ENCODE measurements at places on chromosomes 7 and 10.

GRCh38 chr10:123496375-123496774 is 169.8 kb upstream of the GPR26 start:
- no peak for DNase-seq

GRCh38 chr10:71769279-71769823 is 4.0 kb downstream of the VSIR start:
- DNase-seq = peak; percentile 80

GRCh38 chr10:115774721-115775120 is 498.3 kb downstream of the GFRA1 start:
- no peak for DNase-seq

GRCh38 chr10:59362144-59362958 is at the start of gene FAM13C:
TSS of gene FAM13C (minus strand) at chr10:59362549. CDS start at chr10:59362460, 89 bp downstream.
- no peak for DNase-seq

- peak; percentile 9 for DNase-seq
These were observed 323.3 kb upstream of the KAT6B start for GRCh38 chr10:74502963-74503608.

DNA sequence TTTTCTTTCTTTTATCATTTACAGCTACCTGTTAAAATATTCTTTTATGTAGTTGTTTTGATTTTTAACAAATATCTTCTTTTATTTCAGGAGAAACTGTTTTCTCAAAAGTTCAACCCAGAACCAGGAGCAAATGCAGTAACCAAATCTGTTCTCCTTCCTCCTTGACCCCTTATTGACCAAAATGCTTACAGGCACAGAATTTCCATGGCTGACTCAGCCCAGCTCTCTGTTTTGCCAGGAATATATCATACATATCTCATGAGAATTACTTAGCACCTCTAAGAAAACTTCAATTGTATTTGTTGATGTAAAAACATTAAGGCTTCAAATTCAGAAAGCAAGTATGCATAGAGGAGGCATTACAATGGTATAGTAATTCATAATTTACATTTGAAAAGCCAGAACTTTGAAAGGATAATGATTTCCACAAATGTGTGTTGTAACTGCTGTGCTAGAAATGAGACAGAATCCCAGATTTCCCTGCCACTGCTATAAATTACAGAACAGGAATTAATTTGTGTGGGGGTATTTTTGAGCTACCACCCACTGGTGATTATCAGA is 2.2 kb downstream of the GSAP start:
- no peak for DNase-seq

DNA sequence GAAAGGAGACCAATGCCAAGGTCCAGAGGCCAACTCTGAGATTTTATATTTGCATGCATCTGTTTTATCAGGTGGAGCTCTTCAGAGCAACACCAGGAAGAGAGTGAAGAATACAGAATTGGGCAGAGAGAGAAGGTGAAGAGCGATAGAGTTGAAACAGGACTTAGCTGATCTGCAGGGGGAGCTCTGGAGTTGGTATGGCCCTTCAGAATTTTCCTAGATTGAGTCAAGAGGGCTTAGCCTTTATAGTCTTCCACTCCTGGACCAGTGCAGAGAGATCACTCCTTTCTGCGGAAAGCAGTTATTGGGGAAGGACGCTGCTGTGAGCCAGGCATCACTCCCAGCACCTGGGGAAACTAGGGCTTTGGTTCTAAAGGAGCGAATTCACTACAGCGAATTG is 105.0 kb upstream of the DGKB start:
- no peak for DNase-seq

DNA sequence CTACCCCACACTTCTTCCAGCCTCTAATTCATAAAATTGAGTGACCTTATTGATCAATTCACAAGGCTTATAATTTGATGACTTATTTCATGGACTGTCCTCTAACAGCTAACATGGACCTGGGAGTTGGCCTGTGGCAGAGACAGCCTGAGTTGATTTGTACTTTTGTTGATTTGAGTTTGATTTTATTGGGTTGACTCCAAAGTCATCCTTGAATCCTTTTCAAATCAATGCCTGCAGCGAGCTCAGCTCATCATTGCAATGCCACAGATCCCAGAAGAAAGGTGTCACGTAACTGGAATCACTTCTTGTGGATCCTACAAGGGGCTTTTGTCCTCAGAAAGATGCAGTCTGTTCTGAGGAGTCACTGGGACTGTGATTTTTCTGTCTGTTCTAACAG is 138.0 kb downstream of the CAMK1D start:
- DNase-seq = no peak

DNA sequence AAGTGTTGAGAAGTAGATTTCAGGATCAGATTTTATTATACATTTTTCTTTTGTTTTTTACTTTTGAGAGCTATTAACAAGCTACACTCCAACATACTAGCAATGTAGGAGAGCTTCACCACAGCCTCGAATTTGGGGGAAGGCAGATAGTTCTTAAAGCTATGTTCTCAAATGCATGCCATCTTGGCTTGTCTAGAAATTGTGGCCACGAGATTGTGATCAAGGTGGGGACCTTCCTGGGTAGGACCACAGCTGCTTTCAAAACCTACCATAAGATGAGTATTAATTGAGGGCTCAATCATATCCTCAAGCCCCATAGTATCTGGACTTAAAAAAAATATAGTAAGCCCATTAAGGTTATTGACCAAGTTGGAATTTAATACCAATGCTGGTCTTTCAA is 27.9 kb upstream of the JAZF1 start:
- no peak for DNase-seq

DNA sequence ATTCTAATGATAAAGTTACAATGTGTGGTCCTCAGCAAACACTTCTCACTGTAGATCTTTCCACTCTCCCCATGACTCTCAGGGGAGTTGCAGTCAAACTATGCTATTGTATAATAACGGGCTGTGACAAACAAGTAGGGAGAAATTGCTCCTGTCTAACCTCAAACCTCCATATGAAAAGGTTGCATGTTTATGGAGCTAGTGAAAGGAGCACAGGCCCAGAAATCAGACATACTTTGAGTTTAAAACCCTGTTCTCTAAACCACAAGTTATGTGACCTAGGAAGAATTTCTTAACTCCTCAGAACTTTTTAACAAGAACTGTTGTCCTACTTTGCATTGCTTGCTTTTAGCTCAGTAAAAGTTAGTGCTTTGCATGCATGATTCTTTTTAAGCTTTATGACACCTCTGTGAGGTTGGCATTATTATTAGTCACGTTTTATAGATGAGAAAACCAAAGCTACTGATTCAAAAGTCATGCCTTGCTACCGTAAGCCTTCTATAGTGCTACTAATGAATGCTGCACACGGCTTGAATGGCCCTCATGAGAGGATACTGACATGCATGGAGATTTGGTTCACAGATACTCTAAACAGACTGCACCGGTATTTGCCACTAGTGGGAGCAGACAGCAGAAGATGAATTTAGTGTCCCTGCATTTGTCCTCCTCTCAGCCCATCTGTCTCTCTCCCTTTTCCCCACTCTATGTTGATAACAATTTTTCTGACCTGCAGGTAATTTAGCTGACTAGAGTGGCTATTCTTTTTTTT is 129.5 kb upstream of the PCGF5 start:
- no peak for DNase-seq

- no peak for DNase-seq
These were observed 6.2 kb downstream of the TET1 start for GRCh38 chr10:68566351-68566750.

DNA sequence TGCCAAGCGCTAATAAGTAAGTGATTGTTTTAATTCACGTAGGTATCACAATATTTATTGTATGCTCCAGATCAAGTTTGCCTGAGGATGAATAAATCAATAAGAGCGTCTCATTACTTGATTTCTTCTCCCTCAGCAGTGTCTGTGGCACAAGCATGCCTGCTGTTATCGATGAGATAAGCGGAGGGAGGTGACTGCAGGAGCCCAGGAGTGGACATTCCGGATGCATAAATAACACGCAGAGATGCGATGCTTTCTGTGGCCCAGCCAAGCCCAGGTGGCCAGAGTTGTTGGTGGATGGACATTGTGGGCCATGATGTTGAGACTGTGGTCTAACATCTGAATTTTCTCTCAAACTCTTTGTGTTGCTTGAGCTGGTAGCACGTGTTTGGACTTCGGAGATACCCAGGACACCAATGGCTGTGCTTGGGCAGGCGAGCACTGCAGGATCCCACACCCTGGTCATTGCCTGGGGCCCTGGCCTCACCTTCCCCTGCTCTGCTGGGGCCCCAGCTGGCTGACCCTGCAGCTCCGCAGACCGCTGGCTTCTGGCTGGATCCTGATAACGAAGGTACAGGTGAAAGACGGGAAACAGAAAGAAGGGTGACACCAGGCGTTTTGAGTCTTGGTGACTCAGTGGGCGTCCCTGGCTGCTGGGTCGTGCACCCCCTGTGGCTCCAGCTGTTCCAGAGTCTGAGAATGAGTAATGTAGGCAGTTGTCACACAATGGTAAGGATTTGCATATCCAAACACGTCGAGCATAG is 31.2 kb upstream of the MNX1 start:
- no peak for DNase-seq

DNA sequence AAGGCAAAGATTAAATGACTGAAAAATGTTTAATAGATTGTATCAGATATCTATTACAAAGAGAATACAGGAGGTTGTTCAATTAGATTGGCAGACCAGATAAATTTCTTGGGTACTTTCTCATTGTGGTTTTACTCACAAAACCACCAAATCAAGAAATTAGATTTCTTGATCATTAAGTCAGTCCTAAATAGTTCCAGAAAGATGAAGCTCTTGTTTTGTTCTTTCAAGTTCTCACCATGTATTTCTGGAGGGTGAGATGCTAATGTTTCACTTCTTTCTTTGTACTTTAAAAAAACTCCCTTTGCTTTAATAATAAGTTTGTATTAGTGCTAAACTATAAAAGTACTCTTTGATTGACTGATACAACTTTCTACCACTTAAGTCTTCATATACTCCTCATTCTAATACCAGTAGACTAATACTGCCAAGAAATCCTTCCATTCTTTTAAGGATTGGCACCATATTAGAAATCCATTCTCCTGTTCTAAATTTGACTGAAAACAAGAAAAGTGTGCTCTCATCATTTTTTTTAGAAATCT is 69.4 kb downstream of the RNF133 start:
- DNase-seq = no peak

DNA sequence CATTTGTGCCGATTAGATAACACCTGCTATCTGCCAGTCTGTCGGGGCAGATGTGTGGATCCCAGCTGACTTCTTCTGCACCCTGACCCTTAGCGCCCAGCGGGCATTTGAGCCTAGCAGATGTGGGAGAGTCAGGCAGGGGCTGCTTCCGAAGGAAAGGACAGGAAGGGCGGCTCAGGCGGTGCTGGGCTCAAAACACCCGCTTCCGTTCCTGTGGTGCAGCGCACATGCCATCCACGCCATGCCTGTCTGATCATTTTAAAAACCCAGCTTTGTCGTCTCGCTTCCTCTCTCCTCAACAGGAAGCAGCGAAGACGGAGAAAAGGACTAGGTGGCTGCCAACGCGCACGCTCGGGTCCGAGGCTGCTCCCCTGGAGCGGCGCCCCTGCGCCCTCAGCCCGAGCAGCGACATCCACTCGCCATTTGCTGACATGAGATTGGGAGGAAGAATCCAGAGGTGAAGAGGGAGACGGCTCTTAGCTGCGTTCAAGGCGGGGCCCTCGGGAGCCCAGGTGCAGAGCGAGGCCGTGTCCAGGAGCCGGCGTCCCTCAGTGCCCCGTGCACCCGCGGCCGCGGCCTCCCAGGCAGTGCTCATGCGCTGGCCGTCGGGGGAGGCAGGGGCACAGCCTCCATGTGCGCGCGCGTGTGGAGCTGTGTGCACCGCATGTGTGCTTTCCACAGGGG is 5.9 kb upstream of the BHLHA15 start:
- DNase-seq = no peak

- DNase-seq = no peak
These were observed 44.1 kb downstream of the MYOF start for GRCh38 chr10:93437946-93438612.

- peak; percentile 2 for DNase-seq
These were observed 293.0 kb upstream of the IMMP2L start for GRCh38 chr7:111855161-111855841.

DNA sequence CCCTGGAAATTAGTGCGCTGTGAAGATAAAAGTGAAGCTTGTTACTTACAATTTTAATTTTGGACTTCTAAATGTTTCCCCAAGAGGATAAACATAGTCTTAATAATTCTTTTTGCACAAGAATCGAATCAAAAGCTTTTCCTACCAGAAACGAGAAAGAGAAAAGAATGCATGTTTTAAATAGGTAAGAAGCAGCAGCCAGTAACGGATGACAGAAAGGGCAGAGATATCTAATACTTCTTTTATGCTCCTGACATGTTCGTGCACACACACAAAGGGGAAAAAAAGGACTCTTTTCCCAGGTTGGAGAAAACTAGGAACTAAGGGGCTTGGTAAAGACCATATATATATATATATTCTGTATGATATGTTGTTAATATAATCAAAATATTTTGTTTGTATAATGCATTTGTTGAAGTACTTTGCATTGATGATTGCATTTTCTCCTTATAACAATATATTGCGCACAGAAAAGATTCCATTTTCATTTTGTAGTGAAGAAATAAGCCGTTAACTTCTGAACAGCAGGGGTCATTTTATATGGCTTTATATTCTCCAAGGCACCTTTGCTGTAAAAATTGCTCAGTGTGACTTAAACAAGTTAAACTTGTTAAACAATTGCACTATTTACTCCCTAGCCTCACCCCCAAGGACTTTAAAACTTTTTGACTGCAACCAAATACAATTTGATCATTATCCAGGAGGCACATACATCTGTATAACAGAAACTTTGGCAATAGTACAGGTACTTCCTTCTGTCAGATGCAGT is 2.2 kb downstream of the PRKAR2B start:
- DNase-seq = no peak

DNA sequence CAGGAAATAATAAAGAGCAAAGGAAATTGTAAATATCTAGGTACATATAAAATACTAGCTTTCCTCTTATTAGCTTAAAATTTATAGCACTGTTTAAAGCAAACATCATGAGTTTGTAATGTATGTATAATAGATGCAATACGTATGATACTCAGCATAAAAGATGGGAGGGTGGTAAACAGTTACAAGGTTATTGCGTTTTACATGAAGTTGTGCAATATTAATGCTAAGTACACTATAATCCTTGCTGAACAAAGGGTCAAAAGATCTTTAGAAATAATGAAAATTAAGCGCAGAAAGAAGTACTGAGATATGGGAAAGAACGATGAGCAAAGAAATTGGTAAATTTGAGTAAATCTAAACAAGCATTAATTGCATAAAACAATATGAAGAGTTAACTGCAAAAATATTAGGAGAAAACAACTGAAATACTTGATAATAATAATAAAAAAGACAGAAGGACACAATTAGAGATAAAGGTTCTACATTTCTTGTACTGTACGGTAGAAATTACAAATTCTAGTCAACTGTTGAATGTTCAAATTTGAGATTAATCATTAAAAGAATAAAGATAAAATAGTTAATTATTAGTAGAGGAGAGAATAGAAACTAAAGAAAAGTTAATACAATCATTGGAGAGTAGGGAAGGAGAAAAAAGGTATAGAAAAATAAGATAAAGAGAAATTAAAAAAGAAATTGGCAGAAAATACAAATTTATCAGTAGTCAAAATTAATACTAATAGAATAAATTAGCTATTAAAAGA is 17.9 kb downstream of the C10orf67 start:
- no peak for DNase-seq

- peak; percentile 98 for DNase-seq
These were observed at the start of gene PI4K2A for GRCh38 chr10:97640174-97640867. TSS of gene PI4K2A (plus strand) at chr10:97640671. CDS start at chr10:97640743, 72 bp downstream.

All from GM12878 (cell line).